A549 treated with CORT108297 at 1 μM for 4 hours (cell line): ENCODE measurements at places on chromosomes 5 and 9. TPM values are rescaled to one million over a fixed set of nuclear protein-coding genes. Genes with fewer than 3 reads are reported as not detected.

The C1QTNF3 gene
- total RNA-seq = 0.11 to 0.60 TPM (median 0.25 TPM) in 5 replicates

The ARRDC1 gene
- total RNA-seq = 22.7 to 40.3 TPM (median 37.1 TPM) in 5 replicates

The ENTREP1 gene
- total RNA-seq = 0.43 to 0.74 TPM (median 0.57 TPM) in 5 replicates

The CERT1 gene
- total RNA-seq = 22.2 to 30.2 TPM (median 26.2 TPM) in 5 replicates

The IL17B gene
- 0.18 TPM in 1 of 5 replicates, not detected in the others for total RNA-seq

The ARID3C gene
- 0.15 to 0.25 TPM (median 0.24 TPM) in 4 of 5 replicates, not detected in the other for total RNA-seq

The CMYA5 gene
- 0.12 to 0.19 TPM (median 0.15 TPM) in 5 replicates for total RNA-seq

The FST gene
- 5.7 to 10.0 TPM (median 8.0 TPM) in 5 replicates for total RNA-seq
